Activated CD4-positive, alpha-beta memory T cell treated with anti-CD3 and anti-CD28 coated beads, Interleukin-2, amount 10 ng/mL, durations not matched to agents 7 days and 5 days (primary cell): ENCODE measurements at places on chromosomes 4 and X. TPM values are rescaled to one million over a fixed set of nuclear protein-coding genes. Genes with fewer than 3 reads are reported as not detected.

DNA sequence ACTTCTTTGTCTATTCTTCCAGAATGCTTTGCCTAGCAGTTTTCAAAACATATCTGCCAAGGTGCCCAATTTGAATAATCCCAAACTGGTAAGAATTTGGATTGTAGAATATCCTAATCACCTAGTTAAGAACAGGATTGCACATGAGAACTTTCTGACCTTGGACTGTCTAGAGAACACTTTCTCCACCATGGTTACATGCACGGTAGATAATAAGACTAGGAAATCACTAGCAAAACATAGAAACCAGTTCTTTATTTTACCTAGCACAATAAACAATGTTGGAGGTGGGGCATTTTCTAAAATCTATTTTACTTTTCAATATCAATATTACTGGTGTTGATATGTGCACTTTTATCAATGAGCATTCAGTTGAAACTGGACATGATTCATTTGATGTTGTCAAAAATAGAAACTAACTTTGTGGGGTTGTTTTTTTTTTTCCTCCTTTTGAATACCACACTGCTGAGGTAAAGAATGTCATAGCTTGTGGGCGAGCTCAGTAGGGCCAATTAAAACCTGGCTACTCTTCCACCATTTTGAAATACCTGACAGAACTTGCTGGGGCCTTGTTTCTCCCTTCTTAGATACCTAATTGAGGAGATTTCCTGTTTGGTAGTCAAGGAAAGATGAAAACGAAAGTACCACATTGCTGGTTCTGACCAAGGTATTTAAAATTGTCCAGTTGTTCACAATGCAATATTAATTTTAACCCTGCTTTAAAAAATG, 10.4 kb downstream of the MID1IP1 start:
- H3K36me3 ChIP-seq: peaks cover 21% of the 10 kb centered on the region
- no peaks in the 10 kb centered on the region for H3K27me3 ChIP-seq
- peak overlapping the region; percentile 83 for H3K27ac ChIP-seq
- H3K4me3 ChIP-seq: no peak overlapping the region
- no peak for DNase-seq
- peaks cover 50% of the 10 kb centered on the region for H3K4me1 ChIP-seq

DNA sequence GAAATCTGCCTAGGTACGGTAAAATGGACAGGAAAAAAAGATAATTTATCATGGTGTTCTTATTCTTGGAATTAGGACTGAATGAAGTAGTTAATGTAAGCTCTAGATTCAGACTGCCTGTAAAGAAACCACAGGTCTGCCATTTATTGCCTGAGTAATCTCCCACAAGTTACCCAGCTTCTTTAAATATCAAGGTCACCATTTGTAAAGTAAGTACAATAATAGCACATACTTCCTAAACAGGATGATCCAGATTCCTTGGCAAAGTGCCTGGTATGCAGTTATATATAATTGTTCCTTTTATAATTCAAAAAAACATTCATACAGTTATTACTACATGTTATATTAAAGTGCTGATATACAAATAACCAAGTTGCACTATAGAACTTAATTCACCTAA, 368.6 kb downstream of the HNRNPD start:
- no peaks in the 10 kb centered on the region for H3K36me3 ChIP-seq
- no peaks in the 10 kb centered on the region for H3K4me1 ChIP-seq
- no peak for DNase-seq
- H3K4me3 ChIP-seq: no peak overlapping the region

GRCh38 chrX:42732506-42732905, 45.5 kb downstream of the PPP1R2C start:
- no peaks in the 10 kb centered on the region for H3K27me3 ChIP-seq
- H3K4me1 ChIP-seq: no peaks in the 10 kb centered on the region
- no peak overlapping the region for H3K4me3 ChIP-seq
- H3K36me3 ChIP-seq: no peaks in the 10 kb centered on the region

DNA sequence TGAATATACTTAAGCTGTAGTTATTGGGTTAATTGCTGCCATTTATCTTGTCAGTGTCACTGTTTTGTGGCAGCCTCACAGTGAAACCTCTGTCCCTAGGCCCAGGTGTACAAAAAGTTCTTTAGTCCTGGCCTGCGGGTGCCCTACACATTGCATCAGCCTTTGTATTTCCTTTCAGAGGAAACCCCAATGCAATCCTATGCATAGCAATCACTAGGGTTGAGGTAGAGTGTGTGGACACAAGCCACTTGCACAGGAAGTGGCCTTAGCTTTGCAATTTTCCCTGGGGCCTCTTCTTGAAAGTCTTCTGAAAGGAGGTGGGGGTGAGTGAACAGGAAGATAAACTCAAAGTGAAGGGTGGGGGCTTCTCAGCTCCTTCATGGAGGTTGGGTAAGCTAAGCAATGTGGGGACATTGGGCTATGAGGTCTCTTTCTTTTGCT, 27.8 kb downstream of the VSIG4 start:
- H3K27ac ChIP-seq: peak overlapping the region; percentile 86
- peaks cover 20% of the 10 kb centered on the region for H3K36me3 ChIP-seq
- DNase-seq: peak; percentile 58
- H3K27me3 ChIP-seq: no peaks in the 10 kb centered on the region
- H3K4me3 ChIP-seq: no peak overlapping the region

Gene RCHY1
- 35.7 TPM for total RNA-seq

DNA sequence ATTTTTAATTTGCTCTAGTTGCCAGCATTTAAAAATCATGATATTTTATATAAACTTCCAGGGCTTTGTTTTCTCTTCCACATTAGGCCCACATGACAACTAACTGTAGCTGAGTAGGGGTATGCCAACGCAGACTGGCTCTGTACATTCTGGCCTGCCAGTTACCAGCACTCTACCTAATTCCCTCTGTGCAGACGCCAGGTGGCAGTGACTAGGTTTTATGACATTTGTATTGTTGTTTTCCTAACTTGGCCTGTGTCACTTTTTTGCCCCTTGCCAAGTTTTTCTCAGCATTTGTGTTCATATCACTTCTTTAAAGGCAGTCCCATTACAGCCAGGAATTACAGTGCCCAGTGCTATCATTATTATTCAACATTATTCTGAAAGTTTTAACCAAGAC, 347.5 kb downstream of the NKX6-1 start:
- no peak for DNase-seq
- no peak overlapping the region for H3K27ac ChIP-seq
- no peaks in the 10 kb centered on the region for H3K4me1 ChIP-seq
- H3K36me3 ChIP-seq: no peaks in the 10 kb centered on the region
- H3K4me3 ChIP-seq: no peak overlapping the region

GRCh38 chrX:87489071-87489470, 28.5 kb upstream of the KLHL4 start:
- no peaks in the 10 kb centered on the region for H3K4me1 ChIP-seq
- no peaks in the 10 kb centered on the region for H3K27me3 ChIP-seq
- H3K36me3 ChIP-seq: no peaks in the 10 kb centered on the region
- no peak for DNase-seq
- no peak overlapping the region for H3K27ac ChIP-seq

Gene UGT2B10
- not detected for total RNA-seq

DNA sequence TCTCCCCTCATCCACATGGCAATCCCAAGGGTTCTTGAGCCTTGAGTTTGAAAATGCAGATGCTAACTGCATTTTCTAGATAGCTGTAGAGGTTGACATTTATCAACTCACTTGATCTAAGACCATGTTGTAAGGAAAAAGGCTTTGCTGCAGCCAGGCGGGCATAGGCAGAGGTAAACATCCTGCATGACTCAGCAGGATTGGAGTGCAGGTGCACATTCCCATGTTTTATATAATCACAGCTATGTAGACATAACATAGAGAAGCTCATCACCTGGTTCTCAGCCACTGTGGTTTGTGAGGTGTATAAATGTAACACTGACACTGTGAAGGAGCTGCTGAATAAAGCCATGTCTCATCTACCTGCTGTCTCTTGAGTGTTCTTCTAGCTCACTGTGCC, 62.3 kb upstream of the PDE5A start:
- H3K27ac ChIP-seq: no peak overlapping the region
- no peaks in the 10 kb centered on the region for H3K36me3 ChIP-seq
- no peak overlapping the region for H3K4me3 ChIP-seq
- H3K4me1 ChIP-seq: no peaks in the 10 kb centered on the region
